Type B pancreatic cell (in vitro differentiated cells): ENCODE measurements at places on chromosomes 12 and 14.

GRCh38 chr12:102425109-102426039 lies 55.0 kb downstream of the IGF1 start:
- DNase-seq, result no peak

GRCh38 chr14:94599656-94600004 lies 12.6 kb upstream of the SERPINA3 start:
- DNase-seq, result no peak

DNA sequence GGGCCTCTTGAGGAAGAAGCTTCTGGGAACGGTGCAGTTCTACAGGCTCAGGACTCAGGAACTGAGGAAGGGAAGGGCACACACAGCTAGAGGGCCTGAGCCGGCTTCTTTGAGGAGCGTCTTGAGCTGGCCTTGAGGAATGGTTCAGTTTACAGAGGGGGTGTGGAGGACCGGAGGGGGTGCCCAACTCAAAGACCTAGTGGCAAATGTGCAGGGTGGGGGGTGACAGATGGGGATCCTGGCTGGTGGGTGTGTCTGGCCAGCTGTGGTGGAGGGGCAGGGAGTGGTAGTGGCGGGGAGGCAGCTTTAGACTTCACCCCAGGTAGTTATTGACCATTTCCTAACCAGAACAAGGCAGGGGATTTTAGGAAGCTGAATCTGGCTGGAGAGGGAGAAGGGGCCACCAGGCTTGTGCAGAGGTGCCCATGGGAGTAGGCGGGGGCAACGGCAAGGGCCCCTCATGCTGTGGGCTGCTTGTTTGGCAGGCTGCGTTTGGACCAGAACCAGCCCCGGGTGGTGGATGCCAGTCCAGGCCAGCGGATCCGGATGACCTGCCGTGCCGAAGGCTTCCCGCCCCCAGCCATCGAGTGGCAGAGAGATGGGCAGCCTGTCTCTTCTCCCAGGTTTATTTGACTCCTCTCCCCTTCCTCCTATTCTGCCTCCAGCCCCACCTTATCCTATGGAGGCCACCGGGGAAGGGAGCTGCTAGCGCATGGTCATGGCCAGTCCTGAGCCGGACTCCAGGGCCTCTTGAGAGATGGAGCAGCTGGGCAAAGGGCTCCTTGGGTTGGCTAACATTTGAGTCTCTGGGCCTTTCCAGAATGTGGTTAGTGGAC lies 27.8 kb downstream of the PAPLN start:
- DNase-seq, result no peak

DNA sequence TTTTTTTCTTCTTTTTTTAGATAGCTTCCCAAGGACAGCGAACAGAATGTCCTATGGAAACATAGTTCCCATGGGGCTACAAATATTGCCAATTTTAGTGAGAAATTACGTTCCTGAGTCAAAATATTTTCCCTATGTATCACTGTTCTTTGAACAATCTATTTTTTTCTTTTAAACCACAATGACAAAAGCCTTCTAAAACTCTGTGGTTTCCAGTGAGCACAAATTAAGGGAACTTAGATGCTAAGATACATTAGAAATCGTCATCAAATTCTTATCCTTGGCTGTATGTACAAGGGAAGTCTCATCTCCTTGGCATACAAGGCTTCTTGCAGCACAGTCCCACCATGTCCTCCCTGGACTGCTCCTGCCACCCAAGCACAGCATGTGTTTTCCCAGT lies 17.9 kb downstream of the CPM start:
- no peak for DNase-seq

GRCh38 chr12:104473374-104473983 lies 16.7 kb downstream of the CHST11 start:
- no peak for DNase-seq

DNA sequence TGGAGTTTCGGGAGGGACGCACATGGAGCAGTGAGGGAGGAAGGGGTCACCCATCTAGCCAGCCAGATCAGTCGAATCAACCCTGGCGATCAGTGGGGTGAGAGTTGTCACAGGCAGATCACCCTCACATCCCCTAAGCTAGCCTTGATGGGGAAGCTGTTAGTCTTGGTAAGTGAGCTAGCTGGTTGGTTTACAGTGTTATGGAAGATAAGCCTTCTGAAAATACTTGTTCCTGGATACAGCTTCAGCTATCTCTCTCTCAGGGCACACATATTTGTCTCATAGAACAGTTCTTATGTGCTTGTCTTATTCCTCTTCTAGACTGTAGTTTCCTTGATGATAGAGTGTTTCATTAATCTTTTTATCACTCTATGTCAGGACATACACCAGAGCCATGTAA lies 26.2 kb upstream of the MANSC4 start:
- DNase-seq, result no peak

GRCh38 chr12:106586803-106587684 lies 4.2 kb downstream of the RFX4 start:
- no peak for DNase-seq

DNA sequence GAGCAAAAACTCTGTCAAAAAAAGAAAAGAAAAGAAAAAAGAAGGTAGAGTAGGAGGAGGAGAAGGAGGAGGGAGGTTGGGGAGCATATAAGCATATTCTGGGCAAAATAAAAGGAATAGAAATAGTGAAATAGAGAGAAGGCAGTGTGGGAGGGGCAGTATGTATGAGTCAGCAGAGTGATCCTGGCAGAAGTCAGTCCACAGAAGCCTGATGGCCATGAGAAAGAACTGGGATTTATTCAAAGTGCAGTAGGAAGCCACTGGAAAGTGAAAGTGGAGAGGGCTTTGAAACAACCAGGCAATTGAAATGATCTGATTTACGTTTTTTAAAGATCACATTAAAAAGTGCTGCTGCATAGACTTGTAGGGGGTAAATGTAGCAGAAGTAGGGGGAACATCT lies 368.6 kb upstream of the USP15 start:
- no peak for DNase-seq

GRCh38 chr14:38775986-38776385 lies 327.0 kb downstream of the SEC23A start:
- DNase-seq, result no peak

DNA sequence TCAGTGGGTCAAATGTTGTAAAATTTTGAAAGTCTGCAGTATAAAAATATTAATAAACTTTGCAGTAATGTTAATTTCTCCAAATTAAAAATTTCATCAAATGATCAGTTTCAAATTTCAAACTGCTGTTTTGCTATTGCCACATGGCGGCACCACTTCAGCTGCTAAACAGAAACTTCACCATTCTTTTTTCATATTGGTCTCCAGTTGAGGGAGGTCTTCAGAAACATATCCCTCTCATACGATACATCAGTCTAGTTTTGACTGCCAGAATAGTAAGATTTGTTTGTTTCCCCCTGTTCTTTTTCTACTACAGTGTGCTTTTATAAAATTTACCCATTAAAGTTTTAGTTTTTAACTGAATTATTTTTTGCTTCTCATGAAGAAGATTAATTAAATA lies 4.2 kb upstream of the TRHDE start:
- no peak for DNase-seq

DNA sequence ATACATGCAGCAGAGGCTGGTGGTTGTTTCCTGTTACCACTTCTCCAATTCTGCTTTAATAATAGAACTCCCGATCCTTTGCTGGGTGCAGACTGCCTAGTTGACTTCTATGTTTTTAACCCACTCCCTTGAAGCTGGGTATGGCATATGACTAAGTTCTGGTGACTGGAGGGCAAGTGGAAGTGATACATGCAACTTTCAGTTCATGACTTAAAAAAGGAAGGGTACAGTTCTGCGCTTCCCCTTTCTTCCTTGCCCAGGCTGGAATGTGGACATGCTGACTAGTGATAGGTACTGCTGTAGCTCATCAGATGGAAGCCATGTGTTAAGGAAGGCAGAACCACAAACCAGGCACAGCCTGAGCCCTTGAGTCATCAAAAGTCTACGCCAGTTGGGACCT lies 2.4 kb upstream of the A2M start:
- no peak for DNase-seq

- DNase-seq, result no peak
These were observed 6.1 kb upstream of the GPRC5A start for GRCh38 chr12:12885096-12885792.

DNA sequence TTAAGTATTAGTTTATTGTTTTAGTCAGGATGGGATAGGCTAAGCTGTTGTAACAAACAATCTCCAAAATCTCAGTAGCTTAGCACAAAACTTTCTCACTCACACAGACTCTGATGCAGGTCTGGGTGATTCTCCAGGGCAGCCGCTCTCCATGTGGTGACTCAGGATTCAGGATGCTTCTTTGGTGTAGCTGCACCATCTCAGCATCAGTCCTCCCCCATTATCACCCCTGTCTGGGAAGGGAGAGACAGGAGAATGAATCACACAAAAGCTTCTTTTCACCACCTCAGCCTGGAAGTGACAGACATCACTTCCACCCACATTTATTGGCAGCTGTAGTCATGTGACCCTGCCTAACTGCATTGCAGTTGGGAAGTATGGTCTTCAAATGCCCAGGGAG lies 142.3 kb downstream of the DICER1 start:
- DNase-seq, result no peak

DNA sequence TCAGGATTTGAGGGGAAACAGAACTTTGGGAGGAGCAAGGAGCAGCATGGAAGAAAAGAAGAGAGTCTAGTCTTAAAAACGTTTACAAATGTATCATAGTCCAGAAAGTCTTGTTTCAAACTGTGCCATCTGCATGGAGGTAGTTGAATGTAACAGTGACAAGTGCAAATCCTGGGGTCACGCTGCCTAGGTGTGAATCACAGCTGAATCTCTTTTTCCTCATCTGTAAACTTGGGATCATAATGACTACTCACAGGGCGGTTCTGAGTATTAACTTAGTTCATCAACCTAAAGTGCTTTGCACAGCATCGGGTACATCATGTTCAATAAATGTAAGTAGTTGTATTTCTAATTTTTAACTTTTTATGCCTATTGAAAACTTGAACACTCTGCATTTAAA lies 208.5 kb downstream of the CHST11 start:
- DNase-seq, result no peak

DNA sequence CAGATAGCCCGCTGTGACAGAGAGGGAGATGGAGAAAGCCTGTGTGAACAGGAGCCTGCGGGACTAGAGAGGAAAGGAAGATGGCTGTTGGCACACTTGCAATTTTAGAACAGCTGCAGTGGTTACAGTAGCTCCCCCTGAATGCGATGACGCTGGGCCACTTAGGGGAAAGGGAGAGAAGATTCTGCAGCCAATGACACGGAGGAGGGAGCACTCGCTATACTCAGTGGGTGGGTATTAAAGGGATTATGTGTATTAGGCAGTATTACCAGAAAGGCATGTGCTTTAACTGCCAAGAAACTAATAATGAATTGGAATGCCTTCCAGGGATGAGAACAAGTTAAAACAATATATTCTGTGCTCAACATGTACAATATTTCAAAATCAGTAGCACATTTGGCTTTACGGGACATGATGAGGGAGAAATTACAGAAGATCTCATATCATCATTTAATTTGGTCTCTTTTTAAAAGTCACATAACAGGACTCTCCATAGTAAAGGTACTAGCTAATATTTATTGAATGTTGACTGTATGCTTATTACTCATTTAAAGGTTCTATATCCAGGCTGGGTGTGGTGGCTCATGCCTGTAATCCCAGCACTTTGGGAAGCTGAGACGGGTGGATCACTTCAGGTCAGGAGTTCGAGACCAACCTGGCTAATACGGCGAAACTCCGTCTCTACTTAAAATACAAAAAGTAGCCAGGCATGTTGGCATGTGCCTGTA lies 35.9 kb upstream of the FOS start:
- no peak for DNase-seq

DNA sequence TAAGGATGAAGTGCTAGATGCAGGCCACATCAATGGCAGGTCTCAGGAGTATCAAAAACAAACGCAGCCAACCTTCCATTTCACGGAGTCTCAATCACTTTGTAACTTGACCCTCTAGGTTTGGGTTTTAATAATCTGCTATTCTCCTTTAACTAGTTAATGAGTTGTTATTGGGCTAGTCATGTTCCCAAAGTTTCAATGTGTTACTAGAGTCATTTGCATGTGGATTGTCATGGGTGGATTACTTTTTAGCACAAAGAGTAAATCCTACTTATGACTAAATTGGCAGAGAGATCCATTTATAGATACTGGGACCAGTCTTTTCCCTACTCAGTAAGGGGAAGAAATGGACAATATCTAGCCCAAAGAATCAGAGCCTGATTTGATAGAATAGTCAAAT lies 151.0 kb downstream of the BCAT1 start:
- DNase-seq, result no peak

GRCh38 chr14:100359881-100360280 lies 36.7 kb downstream of the SLC25A47 start:
- DNase-seq, result no peak
